ENCODE measurements at places on chromosomes 16 and 17. TPM values are rescaled to one million over a fixed set of nuclear protein-coding genes. Genes with fewer than 3 reads are reported as not detected.

TNP2 gene
- total RNA-seq, result not detected

TPPP3 gene
- total RNA-seq, result not detected

KIAA0513 gene
- total RNA-seq, result 8.7 TPM

TM4SF5 gene
- total RNA-seq, result not detected

SYCE1L gene
- 3.9 TPM for total RNA-seq

KIF2B gene
- not detected for total RNA-seq

TOB1 gene
- 12.1 TPM for total RNA-seq

C1QTNF1 gene
- 5.2 TPM for total RNA-seq

DHRS7C gene
- total RNA-seq, result not detected

KRTAP2-2 gene
- total RNA-seq, result not detected

SLC2A4 gene
- total RNA-seq, result 13.6 TPM

PRM2 gene
- total RNA-seq, result not detected

CD300LB gene
- not detected for total RNA-seq

KLHL10 gene
- total RNA-seq, result 0.42 TPM

UBN1 gene
- total RNA-seq, result 46.8 TPM

GLIS2 gene
- total RNA-seq, result 9.0 TPM

GPRC5C gene
- total RNA-seq, result 22.4 TPM

MGRN1 gene
- 54.6 TPM for total RNA-seq

RHBDL1 gene
- total RNA-seq, result 11.5 TPM

SULT1A2 gene
- total RNA-seq, result 0.12 TPM

EME2 gene
- total RNA-seq, result 17.3 TPM

KRT16 gene
- total RNA-seq, result not detected

SGSM2 gene
- 38.9 TPM for total RNA-seq

ETV4 gene
- total RNA-seq, result 126 TPM

CRHR1 gene
- total RNA-seq, result 0.76 TPM

CCDC154 gene
- not detected for total RNA-seq

ABCA3 gene
- total RNA-seq, result 3.2 TPM

CTRB2 gene
- not detected for total RNA-seq

STH gene
- total RNA-seq, result not detected
